Neural crest cell (in vitro differentiated cells): ENCODE measurements at places on chromosomes 7 and 10. TPM values are rescaled to one million over a fixed set of nuclear protein-coding genes. Genes with fewer than 3 reads are reported as not detected.

The CALCR gene
- 0.07 TPM in 1 of 2 replicates, not detected in the other for total RNA-seq

The NPM3 gene
- total RNA-seq = 63.2 and 64.8 TPM in 2 replicates

The STEAP4 gene
- total RNA-seq = not detected in 2 replicates

The PDAP1 gene
- 146 and 155 TPM in 2 replicates for total RNA-seq

The PLAU gene
- 3.5 and 4.2 TPM in 2 replicates for total RNA-seq

The LRWD1 gene
- 36.7 and 43.2 TPM in 2 replicates for total RNA-seq

The CRYGN gene
- total RNA-seq = 0.16 and 0.32 TPM in 2 replicates

The CALY gene
- 0.82 and 0.89 TPM in 2 replicates for total RNA-seq

The FBXL13 gene
- total RNA-seq = 2.1 TPM in 2 replicates

The UCMA gene
- not detected in 2 replicates for total RNA-seq

The HOXA9 gene
- total RNA-seq = 9.0 and 10.0 TPM in 2 replicates

The TAF3 gene
- total RNA-seq = 11.5 and 11.8 TPM in 2 replicates

The PSTK gene
- 5.8 and 6.8 TPM in 2 replicates for total RNA-seq

The PLEKHS1 gene
- total RNA-seq = not detected in 2 replicates

The GPR26 gene
- total RNA-seq = not detected in 2 replicates

The AKR1B15 gene
- not detected in 2 replicates for total RNA-seq

The GOLGA7B gene
- total RNA-seq = 0.30 and 0.36 TPM in 2 replicates

The CLEC2L gene
- total RNA-seq = 0.39 and 0.65 TPM in 2 replicates

The TYW1B gene
- total RNA-seq = 2.7 and 3.4 TPM in 2 replicates

The CPA2 gene
- total RNA-seq = 0.55 and 1.2 TPM in 2 replicates

The STEAP1B gene
- 9.5 and 10.8 TPM in 2 replicates for total RNA-seq

The MTPN gene
- total RNA-seq = 114 and 117 TPM in 2 replicates

The GNAT3 gene
- not detected in 2 replicates for total RNA-seq

The SLC26A3 gene
- not detected in 2 replicates for total RNA-seq

The OPN1SW gene
- total RNA-seq = not detected in 2 replicates

The GATA3 gene
- 0.35 and 0.39 TPM in 2 replicates for total RNA-seq

The AKR1C8 gene
- not detected in 2 replicates for total RNA-seq
